Stimulated activated CD4-positive, alpha-beta T cell treated with anti-CD3 and anti-CD28 coated beads, Interleukin-1b, Interleukin-23, amount 100 ng/mL, for 1 hour (primary cell): ENCODE measurements at places on chromosomes 6 and 20.

GRCh38 chr6:136859430-136859829, 37.0 kb downstream of the PEX7 start:
- DNase-seq, result no peak

DNA sequence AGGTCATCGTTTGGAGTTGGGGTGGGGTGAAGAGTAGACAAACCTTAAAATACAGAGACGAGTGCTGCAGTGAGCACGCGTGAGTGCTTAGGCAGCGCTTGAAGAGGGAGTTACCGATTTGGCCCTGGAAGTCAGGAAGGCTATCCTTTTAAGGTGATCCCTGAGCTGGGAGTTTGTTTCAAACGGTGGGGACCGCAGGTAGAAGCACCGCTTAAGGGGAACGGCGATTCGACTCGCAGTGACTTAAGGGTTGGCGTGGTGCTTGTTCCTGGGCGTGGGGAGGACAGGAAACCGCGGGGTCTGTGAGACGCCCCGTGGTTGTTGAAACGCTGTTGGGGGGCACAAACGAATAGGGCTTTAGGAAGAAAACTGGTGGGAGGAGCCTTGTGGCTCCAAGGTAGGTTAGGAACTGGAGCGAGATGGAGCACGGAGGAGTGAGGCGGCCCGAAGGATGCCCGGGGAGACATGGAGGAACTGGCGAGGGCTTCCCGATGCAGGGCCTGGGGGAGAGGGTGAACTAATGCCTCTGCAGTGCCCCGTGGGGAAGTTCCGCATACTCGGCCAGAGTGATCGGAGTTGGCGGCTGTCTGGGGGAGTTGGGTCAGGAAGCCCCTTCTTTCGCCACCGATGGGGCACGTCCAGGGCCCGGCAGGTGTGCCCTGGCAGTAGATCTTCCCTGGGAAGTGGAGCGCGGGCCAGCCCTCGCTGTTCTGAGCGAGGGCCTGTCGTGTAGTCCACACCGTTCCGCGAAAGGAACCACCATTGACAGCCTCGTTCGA, 1.3 kb upstream of the CDYL start:
- DNase-seq, result no peak

- peak; percentile 65 for DNase-seq
Measured at GRCh38 chr6:30682143-30683117, 4.0 kb downstream of the PPP1R18 start.

DNA sequence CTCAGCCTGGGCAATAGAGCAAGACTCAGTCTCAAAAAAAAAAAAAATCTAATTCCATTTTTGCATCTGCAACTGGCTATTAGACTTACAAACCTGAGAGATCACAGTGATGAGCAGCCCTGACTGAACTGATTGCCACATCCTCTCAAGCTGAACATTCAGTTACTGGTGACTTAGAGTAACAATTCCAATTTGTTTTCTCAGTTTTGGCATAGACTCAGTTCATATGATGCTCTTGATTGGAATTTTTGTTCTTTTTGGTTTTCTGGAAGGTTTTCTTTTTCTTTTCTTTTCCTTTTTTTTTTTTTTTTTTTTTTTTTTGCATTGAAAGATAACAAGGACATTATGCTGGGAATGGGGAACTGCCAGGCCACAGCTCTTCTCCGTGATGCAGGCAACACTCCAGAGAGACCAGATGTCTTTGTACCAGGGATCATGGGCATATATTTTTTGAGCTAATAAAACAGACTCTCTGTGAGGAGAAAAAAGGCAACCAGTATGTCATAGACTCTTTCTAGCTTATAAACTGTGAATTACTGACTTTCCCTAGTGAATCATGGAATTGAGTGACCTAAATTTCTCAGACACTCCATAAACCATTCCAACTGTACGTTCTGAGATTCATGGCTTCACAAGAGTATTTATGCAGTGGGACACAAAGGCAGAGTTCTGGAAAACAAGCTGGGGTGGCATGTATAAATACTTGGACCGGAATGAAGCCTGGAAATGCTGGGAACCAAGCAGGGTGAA, 86.0 kb upstream of the SLC2A12 start:
- no peak for DNase-seq

GRCh38 chr6:26183581-26184366, 96.5 kb downstream of the HFE start:
- DNase-seq, result no peak

GRCh38 chr6:36967301-36967700, 12.8 kb downstream of the PI16 start:
- DNase-seq, result no peak

- no peak for DNase-seq
Measured at GRCh38 chr6:74248966-74249365, 553.0 kb downstream of the CD109 start.

DNA sequence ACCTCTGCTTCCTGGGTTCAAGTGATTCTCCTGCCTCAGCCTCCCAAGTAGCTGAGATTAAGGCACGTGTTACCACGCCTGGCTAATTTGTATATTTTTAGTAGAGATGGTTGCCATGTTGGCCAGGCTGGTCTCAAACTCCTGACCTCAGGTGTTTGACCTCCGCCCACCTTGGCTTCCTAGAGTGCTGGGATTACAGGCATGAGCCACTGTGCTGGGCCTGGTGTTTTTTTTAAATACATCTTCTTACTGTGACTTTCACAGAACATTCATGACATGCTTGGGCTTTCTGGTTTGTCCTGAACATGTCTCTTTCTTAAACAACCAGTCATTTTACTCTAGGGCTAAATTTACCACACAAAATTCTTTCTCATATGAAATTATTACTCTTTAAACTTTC, 34.7 kb upstream of the FAM8A1 start:
- no peak for DNase-seq

DNA sequence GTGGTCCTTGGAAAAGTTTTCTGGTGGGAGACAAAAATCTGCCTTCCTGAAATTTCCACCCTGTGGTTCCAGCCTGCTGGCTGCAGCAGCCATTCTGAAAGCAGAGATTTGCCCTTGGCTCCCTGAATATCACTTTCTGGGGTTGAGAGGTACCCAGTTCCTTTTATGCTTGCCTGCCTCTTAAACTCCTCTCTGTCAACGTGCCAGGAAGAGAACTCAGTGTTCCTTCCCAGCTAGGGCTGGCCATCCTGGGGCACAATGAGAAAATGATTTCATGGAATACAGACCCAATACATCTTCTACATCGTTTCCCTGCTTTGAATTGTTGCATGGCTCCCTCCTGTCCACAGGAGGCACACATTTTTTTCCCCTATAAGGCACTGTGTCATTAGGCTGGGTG, 1.6 kb upstream of the DSN1 start:
- no peak for DNase-seq

- DNase-seq, result no peak
Measured at GRCh38 chr6:25619217-25619616, 32.8 kb upstream of the SCGN start.

- no peak for DNase-seq
Measured at GRCh38 chr6:95249175-95249574, 328.2 kb upstream of the MANEA start.

DNA sequence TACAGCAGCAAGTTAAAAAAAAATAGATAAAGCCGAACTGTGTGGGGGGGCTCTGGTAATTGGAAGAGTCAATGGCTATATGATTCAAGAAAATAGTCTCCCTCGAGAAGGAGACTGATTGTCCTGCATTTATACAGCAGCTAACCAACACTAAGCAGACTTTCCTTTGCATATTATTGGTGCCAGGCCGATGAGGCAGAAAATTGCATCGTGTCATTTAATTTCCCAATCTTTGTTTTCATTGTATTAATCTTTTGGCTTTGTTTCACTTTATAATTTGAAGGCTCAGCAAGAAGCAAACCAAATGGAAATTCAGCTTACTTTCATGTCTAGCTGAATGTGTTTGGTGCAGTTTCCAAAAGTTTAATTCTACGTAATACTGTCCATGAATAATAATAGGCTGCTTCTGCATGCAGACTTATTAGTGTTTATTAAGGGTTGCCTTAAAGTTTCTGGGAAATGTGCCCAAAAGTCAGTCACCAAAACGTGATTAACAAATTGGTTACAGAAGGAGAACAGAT, 258.5 kb downstream of the HACE1 start:
- DNase-seq, result no peak

GRCh38 chr6:36985417-36985807, 584 bp downstream of the MTCH1 start:
- no peak for DNase-seq

DNA sequence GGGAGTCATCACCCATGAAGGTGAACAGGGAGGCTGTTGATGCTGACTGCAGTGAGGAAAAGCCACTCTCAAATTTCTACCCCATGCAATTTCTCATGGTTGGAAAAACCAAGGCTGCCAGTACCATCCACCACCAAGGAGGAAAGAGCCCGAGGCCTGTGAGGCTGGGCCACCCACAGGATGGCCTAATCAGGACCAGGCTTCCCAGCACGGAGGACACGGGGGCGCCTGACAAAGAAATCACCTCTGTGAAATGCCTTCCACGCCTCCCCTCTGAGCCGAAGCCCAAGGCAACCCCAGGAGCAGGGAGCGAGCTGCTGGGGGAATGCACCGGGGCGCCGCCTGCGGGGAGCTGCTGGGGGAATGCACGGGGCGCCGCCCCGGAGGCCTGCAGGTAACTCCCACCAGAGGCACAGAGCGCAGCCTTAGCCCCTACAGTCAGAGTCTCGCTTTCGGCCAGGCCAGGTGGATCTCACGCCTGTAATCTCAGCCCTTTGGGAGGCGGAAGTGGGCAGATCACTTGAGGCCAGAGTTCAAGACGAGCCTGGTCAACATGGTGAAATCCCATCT, 26.9 kb downstream of the FOXF2 start:
- DNase-seq, result no peak

GRCh38 chr6:67792996-67793395, 842.1 kb upstream of the ADGRB3 start:
- DNase-seq, result no peak

DNA sequence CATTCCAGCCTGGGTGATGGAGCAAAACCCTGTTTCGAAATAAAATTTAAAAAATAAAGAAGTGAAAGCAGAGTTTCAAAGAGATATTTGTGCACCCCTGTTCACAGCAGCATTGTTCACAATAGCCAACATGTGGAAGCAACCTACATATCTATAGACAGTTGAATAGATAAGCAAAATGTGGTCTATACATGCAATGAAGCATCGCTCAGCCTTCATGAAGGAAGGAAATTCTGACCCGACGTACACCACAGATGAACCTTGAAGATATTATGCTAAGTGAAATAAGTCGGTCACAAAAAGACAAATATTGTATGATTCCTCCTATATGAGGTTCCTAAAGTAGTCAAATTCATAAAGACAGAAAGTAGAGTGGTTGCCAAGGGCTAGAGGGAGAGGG, 6.5 kb upstream of the NCOA6 start:
- no peak for DNase-seq

- no peak for DNase-seq
Measured at GRCh38 chr6:81289229-81289628, 463.3 kb downstream of the TENT5A start.

GRCh38 chr6:145051661-145052060, 683.7 kb downstream of the EPM2A start:
- no peak for DNase-seq

DNA sequence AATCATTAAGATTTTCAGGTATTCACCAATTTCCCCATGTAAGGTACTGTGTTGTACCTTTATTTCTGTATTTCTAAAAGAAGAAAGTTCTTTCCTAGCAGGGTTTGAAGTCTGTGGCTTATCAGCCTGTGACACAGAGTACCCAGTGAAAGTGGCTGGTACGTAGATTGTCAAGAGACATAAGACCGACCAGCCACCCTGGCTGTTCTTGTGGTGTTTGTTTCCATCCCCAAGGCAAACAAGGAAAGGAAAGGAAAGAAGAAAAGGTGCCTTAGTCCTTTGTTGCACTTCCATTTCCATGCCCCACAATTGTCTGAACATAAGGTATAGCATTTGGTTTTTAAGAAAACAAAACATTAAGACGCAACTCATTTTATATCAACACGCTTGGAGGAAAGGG, 40.6 kb upstream of the SMIM28 start:
- DNase-seq, result no peak

GRCh38 chr20:54657268-54657826, 182.0 kb downstream of the DOK5 start:
- no peak for DNase-seq

GRCh38 chr6:98484696-98485095, 349.7 kb upstream of the POU3F2 start:
- DNase-seq, result no peak

- DNase-seq, result no peak
Measured at GRCh38 chr6:112909781-112910180, 562.7 kb downstream of the RFPL4B start.

GRCh38 chr6:164345806-164346496, 931.4 kb downstream of the QKI start:
- no peak for DNase-seq

DNA sequence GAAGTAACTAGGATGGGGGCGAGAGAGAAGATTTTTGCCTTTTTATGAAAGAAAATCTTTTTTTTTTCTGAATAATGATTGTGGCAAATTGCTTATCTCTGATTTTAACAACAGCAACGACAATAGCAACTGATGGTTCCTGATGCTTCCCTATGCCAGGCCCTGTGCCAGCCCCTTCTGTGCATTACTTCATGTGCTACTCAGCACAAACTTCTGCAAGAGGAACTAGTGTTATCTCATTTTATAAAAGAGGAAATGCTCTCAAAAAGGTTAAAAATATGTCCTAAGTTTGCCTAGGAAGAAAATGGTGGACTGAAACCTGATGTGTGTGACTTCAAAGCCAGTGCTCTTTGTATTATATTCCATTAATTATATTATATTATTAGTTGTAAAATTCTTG, 74.0 kb upstream of the RALGAPA2 start:
- DNase-seq, result no peak

- no peak for DNase-seq
Measured at GRCh38 chr20:5551621-5552020, 198.6 kb upstream of the SHLD1 start.

GRCh38 chr20:61599541-61599992, 347.5 kb downstream of the CDH4 start:
- no peak for DNase-seq

DNA sequence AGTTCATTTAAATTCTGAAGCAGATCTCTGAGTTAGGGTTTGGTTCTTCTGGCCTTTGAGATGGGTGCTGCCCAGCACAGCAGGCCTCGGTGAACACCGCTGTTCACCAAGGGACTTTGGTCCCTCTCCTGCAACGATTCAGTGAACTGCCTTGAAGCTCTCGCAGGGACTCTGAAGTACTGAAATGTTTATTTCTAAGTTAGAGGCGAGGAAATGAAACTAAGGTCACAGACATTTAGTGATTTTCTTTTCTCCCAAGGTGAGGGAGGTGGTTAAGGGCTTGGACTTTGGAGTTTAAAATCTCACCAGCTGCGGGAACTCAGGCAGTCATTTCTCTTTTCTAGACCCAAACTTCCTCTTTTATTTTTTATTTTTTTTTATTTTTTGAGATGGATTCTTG, 26.2 kb downstream of the E2F3 start:
- no peak for DNase-seq

- no peak for DNase-seq
Measured at GRCh38 chr6:17125407-17125806, 23.6 kb downstream of the STMND1 start.

DNA sequence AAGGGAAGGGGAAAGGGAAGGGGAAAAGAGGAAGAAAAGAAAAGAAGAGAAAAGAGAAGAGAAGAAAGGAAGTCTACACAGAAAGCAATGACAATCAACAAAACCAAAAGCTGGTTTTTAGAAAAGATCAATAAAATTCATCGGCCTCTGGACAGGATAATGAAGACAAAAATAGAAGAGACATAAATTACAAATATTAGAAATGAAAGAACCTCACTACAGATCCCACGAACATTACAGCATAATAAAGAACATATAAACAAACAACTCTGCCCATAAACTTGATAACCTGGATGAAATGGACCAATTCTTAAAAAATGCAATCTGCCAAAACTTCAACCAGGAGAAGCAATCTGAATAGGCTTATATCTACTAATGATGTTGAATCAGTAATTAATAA, 20.7 kb upstream of the ASF1A start:
- DNase-seq, result no peak
